GM12878 (cell line): ENCODE measurements at places on chromosomes 7 and 10. TPM values are rescaled to one million over a fixed set of nuclear protein-coding genes. Genes with fewer than 3 reads are reported as not detected.

DNA sequence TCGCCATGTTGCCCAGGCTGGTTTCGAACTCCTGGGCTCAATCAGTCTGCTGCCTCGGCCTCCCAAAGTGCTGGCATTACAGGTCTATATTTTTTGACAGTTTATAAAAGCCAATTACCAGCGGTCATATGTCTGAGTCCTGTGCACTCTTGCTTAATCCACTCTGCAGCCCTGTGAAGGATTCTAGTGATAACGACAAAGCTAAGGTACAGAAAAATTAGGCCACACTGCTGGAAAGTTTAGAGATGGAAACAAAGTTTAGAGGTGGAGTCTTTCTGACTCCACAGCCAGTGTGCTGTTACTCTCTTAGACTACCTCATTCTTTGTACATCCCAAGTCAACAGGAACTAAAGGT, 707 bp downstream of the PTER start:
- H3K27me3 ChIP-seq = no peaks in the 10 kb centered on the region
- H3K36me3 ChIP-seq = 0 out of 2 replicates have a peak, but pooled peaks cover 2% of the 10 kb centered on the region

DNA sequence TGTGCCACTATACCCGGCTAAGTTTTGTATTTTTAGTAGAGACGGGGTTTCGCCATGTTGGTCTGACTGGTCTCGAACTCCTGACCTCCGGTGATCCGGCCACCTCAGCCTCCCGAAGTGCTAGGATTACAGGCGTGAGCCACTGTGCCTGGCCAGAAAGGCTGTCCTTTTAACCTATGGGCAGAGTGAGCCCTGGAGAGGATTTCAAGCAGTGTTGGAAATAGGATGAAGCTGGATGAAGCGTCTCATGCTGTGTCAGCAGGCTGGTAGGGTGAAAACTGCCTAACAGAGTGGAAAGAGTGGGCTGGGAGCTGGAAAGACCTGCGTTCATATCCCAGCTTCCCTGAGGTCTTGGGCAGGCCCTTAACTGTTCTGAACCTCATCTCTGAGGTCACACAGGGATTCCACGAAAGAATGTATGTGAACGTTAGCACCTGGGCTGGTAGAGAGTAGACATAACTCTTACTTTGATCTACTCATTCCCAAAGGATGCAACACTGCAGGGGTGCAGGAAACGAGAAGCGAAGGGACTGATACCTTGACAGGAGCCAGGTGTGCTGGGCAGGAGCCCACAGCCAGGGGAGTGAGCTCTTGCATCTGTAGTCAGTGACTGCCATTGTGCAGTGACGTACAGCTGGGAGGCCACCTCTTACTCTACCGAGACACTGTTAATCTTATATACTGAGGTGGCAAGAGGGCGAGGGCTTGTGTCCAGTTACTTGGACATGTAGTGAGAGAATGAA, 34.1 kb downstream of the WBP1L start:
- H3K4me1 ChIP-seq = peaks cover 8% of the 10 kb centered on the region; the same call in 1 of the 2 replicates
- no peak for DNase-seq
- H3K4me3 ChIP-seq = no peak overlapping the region
- H3K27me3 ChIP-seq = no peaks in the 10 kb centered on the region

ATOH7 gene
- not detected in 2 replicates for polyA plus RNA-seq

OPALIN gene
- polyA plus RNA-seq = not detected in 2 replicates

- no peak overlapping the region for H3K4me3 ChIP-seq
- peak overlapping the region; percentile 41; the same call in 1 of the 2 replicates for H3K27ac ChIP-seq
- H3K27me3 ChIP-seq = no peaks in the 10 kb centered on the region
- H3K36me3 ChIP-seq = peaks cover 3% of the 10 kb centered on the region
- H3K4me1 ChIP-seq = peaks cover 68% of the 10 kb centered on the region
Observed at GRCh38 chr7:101984133-101984879, 166.9 kb downstream of the CUX1 start.

GPR15LG gene
- polyA plus RNA-seq = 4.2 and 4.8 TPM in 2 replicates

- H3K4me1 ChIP-seq = peaks cover 5% of the 10 kb centered on the region
- no peak for DNase-seq
Observed at GRCh38 chr10:5557040-5557721, 32.4 kb downstream of the CALML3 start.

DNA sequence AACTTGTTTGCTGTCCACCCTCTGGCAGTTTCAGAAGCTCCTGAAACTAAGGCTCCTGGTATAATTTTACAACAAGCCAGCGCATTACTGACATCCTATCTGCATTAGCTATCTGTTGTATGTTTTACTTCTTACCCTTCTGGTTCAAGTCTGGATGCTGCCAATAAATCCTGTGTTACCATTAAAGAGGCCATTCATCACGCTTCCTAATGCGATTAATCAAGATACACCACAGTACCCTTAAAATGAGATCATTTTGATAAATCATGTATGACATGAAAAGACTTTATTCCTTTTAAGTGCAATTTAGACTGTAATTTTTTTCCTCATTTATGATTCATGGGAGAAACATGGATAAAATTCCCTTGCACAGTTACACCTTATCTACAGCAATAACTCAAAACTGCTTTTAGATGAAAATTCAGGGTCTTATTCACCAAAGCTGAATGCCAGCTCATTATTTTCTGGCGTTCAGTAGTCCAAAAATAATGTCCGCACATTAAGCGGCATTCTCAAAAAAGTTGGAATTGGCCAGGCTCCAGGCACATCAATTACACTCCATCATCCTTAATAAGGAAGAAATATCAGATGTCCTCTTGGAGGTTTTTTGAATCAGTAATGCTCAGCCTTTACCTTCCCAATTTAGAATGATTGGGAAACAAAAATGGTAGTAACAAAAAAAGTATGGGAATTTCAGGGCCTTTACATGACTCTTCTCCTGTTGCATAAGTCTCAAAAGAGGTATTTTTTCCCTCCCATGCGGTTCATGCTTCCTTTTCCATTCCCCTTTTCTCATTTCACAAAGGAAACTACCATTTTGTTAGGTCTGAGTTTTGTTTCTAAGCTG, 878.5 kb downstream of the LRMDA start:
- no peaks in the 10 kb centered on the region for H3K27me3 ChIP-seq
- no peak for DNase-seq
- no peak overlapping the region for H3K27ac ChIP-seq

OR2A12 gene
- not detected in 2 replicates for polyA plus RNA-seq

GPR37 gene
- polyA plus RNA-seq = 0.05 TPM in 1 of 2 replicates, not detected in the other

DNA sequence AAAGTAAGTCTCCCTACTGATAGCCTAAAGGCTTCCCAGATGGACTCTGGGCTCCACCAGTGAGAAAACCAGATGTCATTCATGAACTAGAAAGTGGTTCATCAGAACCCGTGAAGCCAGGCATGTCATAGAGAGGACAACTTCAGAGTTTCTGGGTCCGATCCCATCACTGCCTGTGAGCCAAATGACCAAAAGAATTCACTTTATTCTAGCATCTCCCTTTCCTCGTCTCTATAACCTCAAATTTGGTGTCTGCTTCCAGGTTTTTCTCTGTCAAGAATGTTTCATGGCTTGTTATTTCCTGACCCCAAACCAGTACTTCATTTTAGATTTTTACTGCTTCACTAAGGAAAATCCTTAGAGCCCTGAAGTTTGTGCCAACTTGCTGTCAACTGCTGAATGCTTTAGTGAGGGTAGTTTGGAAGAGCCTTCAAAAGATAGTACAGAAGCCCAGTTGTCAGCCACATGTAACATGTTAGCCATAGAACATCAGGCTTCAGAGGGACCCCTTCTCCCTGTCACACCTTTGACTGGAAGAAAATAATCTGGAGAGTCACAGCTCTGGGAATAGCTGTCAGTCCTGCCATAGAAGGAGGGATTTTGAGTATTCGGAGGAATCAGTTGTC, 34.0 kb downstream of the ITGB8 start:
- peaks cover 4% of the 10 kb centered on the region for H3K36me3 ChIP-seq
- DNase-seq = no peak
- H3K27ac ChIP-seq = no peak overlapping the region
- no peaks in the 10 kb centered on the region for H3K4me1 ChIP-seq

- H3K4me1 ChIP-seq = no peaks in the 10 kb centered on the region
- H3K27me3 ChIP-seq = no peaks in the 10 kb centered on the region
- no peak for DNase-seq
- no peaks in the 10 kb centered on the region for H3K36me3 ChIP-seq
Observed at GRCh38 chr10:411603-412002, 276.3 kb downstream of the ZMYND11 start.

GRCh38 chr7:36547416-36547815, 157.8 kb downstream of the ANLN start:
- DNase-seq = no peak
- no peak overlapping the region for H3K27ac ChIP-seq
- peaks cover 2% of the 10 kb centered on the region; the same call in 1 of the 2 replicates for H3K27me3 ChIP-seq
- H3K4me1 ChIP-seq = no peaks in the 10 kb centered on the region
- H3K4me3 ChIP-seq = no peak overlapping the region

GRCh38 chr10:4488904-4489303, 337.1 kb upstream of the AKR1E2 start:
- H3K4me3 ChIP-seq = no peak overlapping the region
- no peak overlapping the region for H3K27ac ChIP-seq
- H3K27me3 ChIP-seq = no peaks in the 10 kb centered on the region; the same call in 1 of the 2 replicates
- no peaks in the 10 kb centered on the region for H3K36me3 ChIP-seq

DNA sequence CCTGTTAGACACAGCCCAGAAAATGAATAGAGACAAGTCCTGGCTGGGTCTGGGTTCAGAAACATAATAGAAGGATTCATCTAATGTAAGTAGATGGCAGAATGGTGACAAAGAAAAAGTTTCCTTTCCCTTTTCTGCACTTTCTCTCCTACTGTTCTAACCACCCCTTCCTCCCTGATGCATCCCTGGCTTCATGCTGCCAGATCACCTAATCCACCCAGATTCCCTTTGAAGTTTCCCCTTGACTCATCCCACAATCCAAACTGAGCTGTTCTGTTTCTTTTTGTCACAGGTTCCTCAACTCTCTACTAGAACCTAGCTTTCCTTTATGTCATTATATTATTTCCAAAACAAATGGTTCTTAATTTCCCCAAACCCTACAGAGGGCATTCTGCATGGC, 1.1 kb upstream of the MACC1 start:
- H3K27me3 ChIP-seq = no peaks in the 10 kb centered on the region
- no peak for DNase-seq
- peak overlapping the region; percentile 13; the same call in 1 of the 2 replicates for H3K4me3 ChIP-seq

- no peaks in the 10 kb centered on the region for H3K4me1 ChIP-seq
- no peaks in the 10 kb centered on the region for H3K27me3 ChIP-seq
- no peak overlapping the region for H3K27ac ChIP-seq
- no peak for DNase-seq
- no peak overlapping the region for H3K4me3 ChIP-seq
- no peaks in the 10 kb centered on the region for H3K36me3 ChIP-seq
Observed at GRCh38 chr10:48445932-48446331, 139.5 kb downstream of the MAPK8 start.

- DNase-seq = no peak
- no peak overlapping the region for H3K27ac ChIP-seq
- H3K4me3 ChIP-seq = no peak overlapping the region
- H3K27me3 ChIP-seq = no peaks in the 10 kb centered on the region
- H3K36me3 ChIP-seq = no peaks in the 10 kb centered on the region
Observed at GRCh38 chr10:20142311-20142710, 326.1 kb downstream of the PLXDC2 start.

TMEM273 gene
- 12.2 and 12.6 TPM in 2 replicates for polyA plus RNA-seq

- no peaks in the 10 kb centered on the region for H3K36me3 ChIP-seq
- H3K27ac ChIP-seq = peak overlapping the region; percentile 43
- peak; percentile 54 for DNase-seq
- no peak overlapping the region; the same call in 1 of the 2 replicates for H3K4me3 ChIP-seq
- H3K4me1 ChIP-seq = peaks cover 3% of the 10 kb centered on the region; the same call in 1 of the 2 replicates
- no peaks in the 10 kb centered on the region for H3K27me3 ChIP-seq
Observed at GRCh38 chr7:37943905-37944736, 23.7 kb downstream of the EPDR1 start.

- H3K27ac ChIP-seq = no peak overlapping the region
- H3K4me1 ChIP-seq = no peaks in the 10 kb centered on the region
- no peak overlapping the region for H3K4me3 ChIP-seq
- no peak for DNase-seq
Observed at GRCh38 chr7:144027070-144027469, 21.7 kb upstream of the OR2A5 start.

NME8 gene
- polyA plus RNA-seq = 0.20 TPM in 1 of 2 replicates, not detected in the other
